ENCODE measurements at places on chromosomes 6 and 20.

DNA sequence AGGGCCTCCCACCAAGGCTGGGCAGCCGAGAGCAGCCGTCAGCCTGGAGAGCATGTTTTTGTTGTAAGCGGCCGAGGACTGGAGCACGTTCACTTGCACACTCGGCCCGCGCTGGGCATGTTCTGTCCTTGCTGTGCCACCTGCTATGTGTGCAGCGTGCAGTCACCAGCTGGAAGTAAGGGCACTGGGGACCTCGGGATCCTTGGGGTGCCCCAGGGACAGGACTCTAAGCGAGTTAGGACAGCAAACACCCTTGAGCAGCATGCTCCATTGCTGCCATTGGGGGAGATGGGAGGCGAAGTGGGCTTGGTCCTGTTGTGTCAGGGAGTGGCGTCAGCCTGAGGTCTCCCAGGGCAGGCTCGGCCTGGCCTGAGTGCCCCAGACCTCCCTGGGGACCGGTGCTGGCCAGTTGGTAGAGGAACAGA lies 18.6 kb downstream of the DYNLT1 start:
- DNase-seq = no peak

- no peak for DNase-seq
These were observed 429.6 kb upstream of the JARID2 start for GRCh38 chr6:14816116-14816859.

GRCh38 chr6:90429713-90430112 lies 133.1 kb upstream of the BACH2 start:
- no peak for DNase-seq

GRCh38 chr6:3625149-3625979 lies 126.1 kb downstream of the PXDC1 start:
- no peak for DNase-seq

- no peak for DNase-seq
These were observed 2.2 kb upstream of the OXT start for GRCh38 chr20:3068986-3069900.

- DNase-seq = peak; percentile 52
These were observed 29.2 kb downstream of the SLC22A23 start for GRCh38 chr6:3427687-3428085.

DNA sequence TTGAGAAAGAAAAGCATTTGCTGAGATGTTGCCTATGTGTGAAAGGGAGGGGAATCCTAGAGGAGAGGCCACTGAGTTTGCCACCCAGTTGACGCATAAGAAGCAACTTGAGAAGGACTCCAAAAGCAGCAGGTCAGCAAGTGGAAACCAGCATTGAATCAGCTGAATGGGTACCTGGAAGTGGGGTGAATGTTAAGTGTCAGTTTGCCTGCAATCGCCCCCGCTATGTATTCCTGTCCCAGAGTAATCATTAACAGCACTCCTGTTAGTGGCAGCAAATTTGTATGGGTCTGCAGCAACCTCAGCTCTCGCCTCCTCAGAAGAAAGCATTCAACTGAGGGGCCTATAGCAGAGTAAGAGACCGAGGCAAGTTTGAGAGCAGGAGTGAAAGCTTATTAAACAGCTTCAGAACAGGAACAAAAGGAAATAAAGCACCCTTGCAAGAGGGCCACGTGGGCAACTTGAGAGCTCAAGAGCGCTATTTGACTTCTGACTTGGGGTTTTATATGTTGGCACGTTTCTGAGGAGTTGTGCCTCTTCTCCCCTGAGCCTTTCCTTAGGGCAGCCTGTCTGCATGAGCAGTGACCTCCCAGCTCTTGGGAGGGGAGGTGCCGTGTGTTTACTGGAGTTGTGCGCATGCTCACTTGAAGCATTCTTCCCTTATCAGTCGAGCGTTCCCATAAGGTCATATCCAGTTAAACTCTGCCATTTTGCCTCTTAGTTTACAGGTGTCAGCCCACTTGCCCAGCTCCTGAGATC lies 122.6 kb upstream of the PHACTR1 start:
- DNase-seq = no peak

DNA sequence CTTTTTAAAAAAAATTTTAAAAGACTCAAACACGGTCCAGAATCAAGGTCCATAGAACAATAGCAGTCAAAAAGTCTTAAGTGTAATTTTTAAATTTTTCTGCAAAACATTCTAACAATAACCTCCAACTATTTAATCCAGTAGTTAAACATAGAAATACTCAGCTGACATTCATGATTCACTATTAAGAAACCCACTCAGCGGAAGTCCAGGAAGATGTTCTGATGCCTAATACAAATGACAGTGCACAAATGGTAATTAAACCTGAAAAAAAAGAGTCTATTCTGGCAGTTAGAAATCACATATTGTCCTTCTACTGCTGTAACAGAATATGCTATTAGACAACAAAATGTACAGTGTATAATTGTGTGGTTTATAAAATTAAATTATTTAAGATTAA lies 128.2 kb upstream of the BMP5 start:
- no peak for DNase-seq

- DNase-seq = no peak
These were observed 34.2 kb downstream of the FKBP1C start for GRCh38 chr6:63245420-63245819.

- no peak for DNase-seq
These were observed 954.4 kb downstream of the PHF3 start for GRCh38 chr6:64589961-64590360.

- DNase-seq = no peak
These were observed 11.1 kb upstream of the NOTCH4 start for GRCh38 chr6:32234934-32235333.

DNA sequence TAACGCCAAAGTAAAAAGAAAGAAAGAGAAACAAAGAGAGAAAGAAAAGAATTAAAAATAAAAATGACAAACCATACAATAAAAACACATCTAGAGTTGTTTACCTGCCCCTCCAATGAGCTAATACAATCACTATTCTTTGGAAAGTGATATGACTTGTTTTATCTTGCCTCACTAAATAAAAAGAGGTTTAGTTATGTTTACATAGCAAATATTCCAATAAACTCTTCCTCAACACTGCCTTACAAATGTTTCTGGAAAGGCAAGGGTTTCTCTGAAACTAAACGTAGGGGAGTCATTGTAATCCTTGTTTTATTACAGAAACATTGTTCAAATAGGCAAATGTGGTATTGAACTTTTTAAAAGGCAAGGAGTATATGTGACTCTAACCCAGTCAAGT lies 396.2 kb downstream of the EPM2A start:
- DNase-seq = no peak

- DNase-seq = peak; percentile 58
These were observed 45.3 kb downstream of the SMLR1 start for GRCh38 chr6:130872250-130873095.

- DNase-seq = no peak
These were observed 6.8 kb downstream of the ADA start for GRCh38 chr20:44644667-44645131.

- no peak for DNase-seq
These were observed 64.7 kb downstream of the AK9 start for GRCh38 chr6:109626311-109626710.

DNA sequence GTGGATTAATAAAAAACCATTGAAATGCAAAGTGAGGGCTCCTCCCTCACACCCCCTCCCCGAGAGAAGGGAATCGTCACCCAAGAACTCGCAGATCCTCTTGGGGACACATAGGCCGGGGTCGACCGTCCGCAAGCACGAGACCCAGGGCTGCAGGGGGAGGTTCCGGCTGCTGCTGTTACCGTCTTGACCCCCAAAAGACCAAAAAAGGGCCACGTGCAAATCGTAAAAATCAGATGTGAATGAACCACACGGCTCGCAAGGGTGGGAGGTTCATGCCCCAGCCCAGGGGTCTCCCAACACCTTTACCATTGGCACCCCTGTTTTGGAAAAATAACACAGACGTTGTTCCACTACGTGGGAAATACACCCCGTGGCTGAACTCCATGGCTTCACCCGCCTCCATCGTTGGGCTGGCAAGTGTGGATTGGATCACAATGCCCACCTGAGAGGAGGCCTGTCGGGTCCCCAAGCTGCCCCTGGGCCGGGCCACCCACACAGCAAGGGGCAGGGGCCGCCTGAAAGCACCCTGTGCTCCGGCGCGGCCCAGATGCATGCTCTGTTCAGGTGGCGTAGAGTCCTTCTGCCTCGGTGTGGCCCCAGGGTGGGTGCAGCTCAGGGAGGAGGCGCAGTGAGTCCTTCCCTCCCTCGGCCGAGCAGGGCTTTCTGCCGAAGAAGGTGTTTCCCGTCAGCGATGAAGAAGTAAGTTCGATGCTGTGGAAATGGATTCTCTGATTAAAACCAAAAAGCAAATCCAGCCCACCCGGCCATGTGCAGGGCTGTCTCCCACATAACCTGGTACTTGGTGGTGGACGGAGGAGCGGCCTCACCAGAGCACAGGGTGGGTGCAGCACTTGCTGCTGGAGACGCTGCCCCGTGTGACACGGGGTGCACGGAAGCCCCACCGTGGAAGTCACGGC lies 85.0 kb downstream of the YTHDF1 start:
- no peak for DNase-seq

- no peak for DNase-seq
These were observed 27.7 kb upstream of the ARG1 start for GRCh38 chr6:131545317-131545716.

- DNase-seq = no peak
These were observed 239.2 kb downstream of the SYNDIG1 start for GRCh38 chr20:24708411-24709295.

- DNase-seq = no peak
These were observed 195.6 kb downstream of the PREX1 start for GRCh38 chr20:48632017-48632824.

DNA sequence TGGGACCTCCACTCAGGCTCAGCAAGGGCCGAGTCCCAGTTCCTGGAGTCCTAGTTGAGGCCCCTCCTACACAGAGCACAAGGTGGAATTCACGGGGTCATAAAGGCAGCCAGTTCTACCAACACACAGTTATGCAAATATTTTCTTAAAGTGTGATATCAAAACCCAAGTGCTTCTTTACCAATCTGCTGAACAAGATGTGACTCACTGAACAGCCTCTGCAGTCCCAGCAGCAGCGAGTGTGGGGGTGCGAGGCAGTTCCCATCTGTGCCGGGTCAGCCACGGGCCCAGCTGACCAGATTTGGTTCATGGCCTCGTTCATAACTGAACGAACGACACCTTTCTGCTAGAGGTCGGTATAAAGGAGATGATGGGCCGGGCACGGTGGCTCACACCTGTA lies 4.5 kb upstream of the TCEA2 start:
- no peak for DNase-seq

GRCh38 chr6:43762966-43763695 lies 6.9 kb upstream of the VEGFA start:
- no peak for DNase-seq

DNA sequence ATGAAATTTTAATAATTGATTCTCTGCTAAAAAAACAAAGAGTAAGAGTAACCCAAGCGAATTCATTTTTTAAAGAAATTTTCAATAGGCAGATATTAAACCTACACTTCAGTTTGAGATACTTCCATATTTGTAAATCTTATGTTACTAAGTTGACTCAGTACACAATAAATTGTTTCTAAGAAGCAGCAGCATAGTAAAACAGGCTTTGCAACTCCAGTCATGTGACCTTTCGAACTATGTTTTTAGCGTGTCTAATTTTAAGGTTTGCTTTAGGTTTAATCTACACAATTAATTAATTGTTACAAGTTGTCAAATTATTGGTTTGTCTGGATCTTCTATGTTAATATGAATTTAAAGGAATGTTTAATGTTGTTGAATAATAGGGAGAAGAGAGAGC lies 708.9 kb upstream of the CITED2 start:
- no peak for DNase-seq

DNA sequence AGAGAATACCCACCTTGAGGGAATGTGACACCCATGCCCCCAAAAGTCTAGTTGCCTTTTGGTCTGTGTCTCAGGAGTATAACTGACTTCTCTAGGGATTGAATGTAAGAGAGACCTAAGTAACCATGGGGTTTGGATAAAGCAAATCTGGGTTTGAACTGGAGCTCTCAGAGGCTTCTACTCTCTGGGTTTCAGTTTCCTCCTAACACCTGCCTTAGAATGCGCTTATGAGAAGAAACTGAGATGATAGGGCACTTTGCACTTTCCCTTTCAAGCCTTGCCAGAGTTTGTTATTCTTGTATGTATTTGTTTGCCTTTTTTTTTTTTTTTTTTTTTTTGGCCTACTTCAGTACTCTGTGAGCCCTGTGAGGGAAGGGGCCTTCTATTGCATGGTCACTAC lies 19.4 kb downstream of the SDHAF4 start:
- DNase-seq = no peak

DNA sequence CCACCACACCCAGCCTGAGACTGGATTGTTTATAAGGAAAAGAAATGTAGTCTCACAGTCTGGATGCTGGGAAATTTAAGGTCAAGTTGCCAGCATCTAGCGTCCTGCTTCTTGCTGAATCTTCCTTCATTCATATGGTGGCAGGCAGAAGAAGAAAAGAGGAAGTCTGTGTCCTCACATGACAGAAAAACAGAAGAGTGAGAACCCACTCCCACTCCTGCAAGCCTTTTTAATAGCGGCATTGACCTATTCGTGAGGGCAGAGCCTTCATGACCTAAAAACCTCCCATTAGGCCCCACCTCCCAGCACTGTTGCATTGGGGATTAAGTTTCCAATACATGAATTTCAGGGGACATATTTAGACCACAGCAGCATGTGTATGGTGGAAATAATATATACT lies 160.8 kb upstream of the BMP2 start:
- no peak for DNase-seq

DNA sequence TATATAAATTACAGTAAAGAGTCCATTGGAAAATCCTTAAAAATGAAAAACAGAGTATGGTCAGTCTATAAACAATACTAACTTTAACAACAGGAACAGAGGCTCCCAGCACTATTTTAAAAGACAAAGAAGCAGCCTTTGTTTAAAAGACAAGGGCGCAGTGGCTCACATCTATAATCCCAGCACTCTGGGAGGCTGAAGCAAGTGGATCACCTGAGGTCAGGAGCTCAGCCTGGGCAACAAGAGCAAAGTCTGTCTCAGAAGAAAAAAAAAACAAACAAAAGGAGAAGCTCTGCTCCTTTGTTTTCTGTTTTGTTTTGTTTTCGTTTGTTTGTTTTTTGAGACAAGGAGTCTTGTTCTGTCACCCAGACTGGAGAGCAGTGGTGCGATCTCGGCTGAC lies 89.4 kb downstream of the DTNBP1 start:
- DNase-seq = no peak

DNA sequence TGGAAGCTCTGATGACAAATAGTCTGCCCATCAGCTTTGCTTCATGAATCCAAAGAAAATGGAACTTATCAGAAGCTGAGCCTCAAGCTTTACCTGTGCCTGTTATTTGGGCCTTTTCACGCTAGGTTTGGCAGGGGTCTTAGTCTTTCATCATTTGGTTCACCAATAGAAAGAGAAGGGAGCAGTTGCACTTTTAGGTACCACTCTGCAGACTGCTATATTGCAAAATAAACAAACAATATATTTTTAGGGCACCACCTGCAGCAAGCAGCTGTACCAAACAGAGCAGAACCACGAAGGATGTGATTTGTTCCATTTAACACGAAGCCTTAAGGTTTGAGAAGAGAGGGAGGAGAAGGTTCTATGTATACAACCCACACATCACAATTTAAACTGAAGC lies 291.4 kb upstream of the RNF217 start:
- no peak for DNase-seq

DNA sequence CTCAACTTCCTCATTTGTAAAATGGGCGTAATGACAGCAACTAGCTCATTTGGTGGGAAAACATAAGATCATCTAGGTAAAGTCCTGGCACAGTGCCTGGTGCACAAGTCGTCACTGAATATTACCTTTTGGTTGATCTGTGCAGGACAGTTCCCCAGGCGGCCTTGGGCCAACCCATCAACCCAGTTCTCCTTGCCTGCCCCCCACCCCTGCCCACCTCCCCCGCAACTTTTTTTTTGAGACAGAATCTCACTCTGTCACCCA lies 99.2 kb downstream of the JPH2 start:
- DNase-seq = no peak
